ENCODE measurements at places on chromosomes 4 and X.

DNA sequence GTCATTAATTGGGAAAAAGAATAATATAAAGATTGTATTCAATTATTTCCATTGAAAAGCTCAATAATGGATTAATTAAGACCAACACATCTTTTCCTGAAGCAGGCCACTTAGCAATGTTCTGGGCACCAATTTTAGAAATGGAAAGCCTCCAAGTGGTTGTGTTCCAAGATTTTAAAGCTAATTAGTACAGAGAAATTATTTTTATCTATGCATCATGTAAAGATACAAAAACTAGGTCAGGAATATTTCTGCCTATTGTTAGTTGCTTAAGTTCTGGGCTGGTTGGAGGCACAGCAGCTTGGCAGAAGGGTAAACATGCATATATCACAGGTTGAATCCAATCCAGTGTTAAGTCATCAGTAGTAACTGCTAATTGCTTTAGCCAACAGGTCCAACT, 101.9 kb downstream of the RASL11B start:
- no peak for DNase-seq

DNA sequence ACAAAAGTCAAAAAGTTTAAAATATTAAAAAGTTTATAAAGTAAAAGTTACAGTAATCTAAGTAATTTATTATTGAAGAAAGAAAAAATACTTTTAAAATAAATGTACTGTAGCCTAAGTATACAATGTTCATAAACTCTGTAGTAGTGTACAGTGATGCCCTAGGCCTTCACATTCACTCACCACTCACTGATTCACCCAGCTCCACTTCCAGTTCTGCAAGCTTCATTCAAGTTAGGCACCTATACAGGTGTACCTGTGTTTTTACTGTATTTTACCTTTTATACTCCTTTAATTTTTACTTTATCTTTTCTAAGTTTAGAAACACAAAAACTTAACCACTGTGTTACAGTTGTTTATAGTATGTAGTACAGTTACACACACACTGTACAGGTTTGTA, 40.1 kb upstream of the AGA start:
- no peak for DNase-seq

DNA sequence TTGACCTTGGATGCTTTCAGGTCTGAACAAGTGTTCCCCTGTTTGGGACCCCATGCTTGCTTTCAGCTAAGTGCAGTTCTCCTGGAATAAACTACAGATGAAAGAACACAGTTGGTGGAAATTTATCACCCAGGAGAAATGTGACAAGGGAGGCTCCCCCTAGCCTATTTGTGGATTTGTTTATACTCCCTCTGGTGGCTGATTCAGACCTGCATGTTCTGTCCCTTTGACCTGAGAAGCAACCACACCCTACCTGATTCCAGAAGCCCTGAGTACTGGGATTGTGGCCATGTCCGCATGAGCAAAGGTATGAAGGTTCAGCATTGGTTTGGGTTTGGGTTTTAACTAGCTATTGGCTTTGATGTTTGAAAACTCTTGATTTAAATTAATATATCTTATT, 440.9 kb downstream of the MID1IP1 start:
- no peak for DNase-seq

GRCh38 chr4:7389719-7390118, 45.0 kb downstream of the PSAPL1 start:
- DNase-seq = no peak

DNA sequence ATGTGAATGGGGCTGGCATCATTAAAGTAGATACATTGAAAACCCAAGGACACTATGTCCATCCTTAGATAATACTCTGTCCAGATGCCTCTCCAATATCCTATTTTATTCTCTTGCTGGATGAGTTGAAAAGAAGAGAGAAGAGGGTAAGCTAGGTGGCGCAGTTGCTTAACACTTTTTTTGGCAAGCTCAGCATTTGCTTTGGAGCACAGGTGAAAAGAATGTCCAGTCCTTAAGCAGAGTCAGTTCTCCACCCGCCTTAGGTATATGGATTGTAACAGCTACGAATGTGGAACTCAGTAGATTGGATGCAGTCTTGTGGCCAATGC, 208.4 kb downstream of the NWD2 start:
- no peak for DNase-seq

DNA sequence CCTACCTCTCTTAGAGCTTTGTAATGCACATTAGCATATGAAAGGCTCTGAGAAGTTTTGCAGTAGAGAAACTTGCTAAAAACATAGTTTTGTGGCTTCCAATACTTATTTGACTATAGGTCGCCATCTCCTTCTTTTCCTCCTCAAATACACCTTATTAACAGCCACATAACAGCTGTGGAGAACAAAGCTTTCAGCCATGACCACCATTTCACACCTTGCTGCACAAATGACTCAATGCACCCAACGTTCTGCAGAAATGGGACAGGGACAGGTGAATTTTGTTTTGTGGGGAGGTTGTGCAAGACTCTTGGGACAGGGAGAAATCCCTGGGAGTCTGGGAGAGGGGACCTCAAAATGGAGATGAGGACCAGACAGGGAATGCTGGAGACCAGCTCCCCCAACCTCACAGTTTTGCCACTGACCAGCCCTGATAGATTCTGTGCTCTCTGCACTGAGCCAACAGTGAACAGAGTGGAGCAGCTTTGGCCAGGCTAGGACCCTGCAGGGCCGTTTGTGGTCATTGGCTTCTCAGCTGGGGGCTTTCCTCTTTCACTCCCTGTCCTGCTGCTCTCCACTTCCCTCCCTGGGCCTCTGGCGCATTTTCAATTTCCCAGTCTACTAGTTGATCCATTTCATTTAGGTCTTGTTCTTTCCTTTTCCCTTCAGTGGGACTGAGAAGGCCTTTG, 16.6 kb downstream of the FRMPD3 start:
- no peak for DNase-seq

- no peak for DNase-seq
These were observed 129.8 kb downstream of the MXRA5 start for GRCh38 chrX:3216581-3217180.

DNA sequence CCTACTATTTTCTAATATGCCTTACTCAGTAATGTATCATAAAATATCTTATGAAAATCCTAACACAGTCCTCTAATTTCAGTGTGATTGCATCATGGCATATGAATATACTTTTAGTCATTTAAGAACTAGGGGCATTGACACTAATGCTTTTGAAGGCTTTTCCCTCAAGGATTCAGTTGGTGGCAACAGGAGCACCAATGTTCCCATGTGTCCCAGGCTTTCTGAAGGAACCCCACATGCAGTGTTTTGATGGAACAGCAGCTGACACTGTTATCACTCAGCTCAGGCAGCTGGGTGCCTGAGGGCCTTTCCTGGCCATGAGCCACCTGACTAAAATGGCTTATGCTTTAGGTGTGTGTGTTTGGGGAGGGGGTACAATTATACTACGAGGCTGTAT, 348.3 kb downstream of the ARHGAP24 start:
- DNase-seq = no peak

- DNase-seq = no peak
These were observed 148.8 kb upstream of the PCDH18 start for GRCh38 chr4:137681081-137681480.

DNA sequence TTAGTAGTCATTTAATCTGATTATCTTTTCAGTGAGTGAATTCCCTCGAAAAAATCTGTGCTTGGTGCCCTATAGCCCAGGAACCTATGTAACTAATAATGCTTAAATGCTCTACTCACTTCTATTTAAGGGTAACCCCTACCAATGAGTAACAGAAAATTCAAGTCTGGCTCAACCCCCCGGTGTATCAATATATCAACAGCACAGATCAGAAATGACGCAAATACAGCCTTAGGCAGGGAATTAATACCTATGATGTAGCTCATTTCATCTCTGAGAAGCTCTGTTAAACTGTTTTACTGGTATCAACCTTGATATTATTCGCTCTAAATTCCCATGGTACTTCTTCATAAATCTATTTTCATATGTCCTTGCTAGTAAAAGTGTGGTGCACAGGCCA, 28.6 kb downstream of the PDGFC start:
- DNase-seq = no peak

DNA sequence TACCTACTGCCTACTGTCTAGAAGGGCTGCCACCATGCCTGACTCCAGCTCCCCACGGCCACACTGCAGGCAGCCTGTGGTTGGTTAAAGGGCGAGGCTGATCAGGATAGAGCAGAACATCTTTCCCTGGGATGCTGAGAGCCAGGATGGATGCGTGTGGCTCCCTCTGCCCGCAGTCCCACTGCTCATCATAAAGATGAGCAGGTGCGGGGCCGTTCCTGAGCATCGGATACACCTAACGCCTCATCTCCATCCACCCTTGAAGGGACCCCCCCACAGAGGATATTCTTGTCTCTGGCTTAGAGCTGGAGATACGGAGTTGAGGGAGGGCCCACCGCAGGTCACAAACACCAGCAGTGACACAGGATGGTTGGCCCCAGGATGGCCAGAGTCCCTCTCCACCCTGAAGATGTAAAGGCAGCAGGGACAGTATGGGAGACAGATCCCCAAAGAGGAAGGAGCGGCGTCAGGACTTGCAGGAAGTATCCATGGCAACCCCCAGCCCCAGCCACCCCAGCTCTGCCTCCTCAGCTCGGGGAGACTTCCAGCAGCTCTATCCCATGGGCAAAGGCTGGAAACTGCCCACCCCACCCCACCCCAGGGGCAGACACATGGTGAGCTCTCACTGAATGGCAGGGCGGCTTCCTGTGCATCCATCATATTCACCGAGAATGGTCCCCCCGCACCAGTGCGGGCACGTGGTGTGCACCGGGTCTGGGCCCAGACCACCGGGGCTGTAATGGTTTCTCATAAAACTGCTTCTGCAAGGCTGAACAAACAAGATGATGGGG, 19.3 kb downstream of the PPP2R2C start:
- DNase-seq = no peak

DNA sequence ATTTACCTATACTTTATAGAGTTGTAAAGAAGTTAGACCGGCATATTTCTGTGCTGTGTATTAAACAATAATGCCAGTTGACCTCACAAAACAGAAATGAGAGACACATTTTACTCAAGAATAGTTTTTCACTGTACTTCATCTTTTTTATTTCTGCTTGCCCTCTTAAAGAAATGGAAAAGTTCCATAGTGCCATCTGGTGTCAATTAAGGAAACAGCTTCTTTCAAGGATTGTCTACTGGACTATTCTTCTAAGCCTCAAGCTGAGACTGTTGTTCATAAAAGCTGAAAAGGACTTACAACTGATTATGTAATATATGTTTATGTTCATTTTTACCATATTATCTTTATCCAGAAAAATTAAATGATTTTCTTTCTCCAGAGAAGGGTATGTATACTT, 1523.7 kb downstream of the ARAP2 start:
- DNase-seq = no peak

DNA sequence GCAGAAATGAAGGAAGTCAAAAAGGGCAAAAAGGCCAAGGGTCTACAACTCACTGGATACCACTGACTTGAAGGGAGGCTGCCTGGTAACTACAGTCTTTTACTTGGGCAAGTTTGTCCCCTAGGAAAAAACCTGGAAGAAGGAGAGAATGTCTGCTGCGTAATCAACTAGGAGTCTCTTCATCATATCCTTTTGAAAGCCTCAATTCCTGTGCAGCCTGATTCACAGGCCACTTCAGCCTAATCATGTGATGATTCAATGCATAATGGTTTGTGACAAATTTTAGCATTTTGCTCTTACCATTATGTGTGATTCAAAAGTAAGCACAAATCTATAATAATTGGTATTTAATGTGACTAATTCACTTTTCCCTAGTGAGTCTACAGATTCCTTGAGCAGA, 273.6 kb downstream of the FRMPD4 start:
- DNase-seq = no peak

DNA sequence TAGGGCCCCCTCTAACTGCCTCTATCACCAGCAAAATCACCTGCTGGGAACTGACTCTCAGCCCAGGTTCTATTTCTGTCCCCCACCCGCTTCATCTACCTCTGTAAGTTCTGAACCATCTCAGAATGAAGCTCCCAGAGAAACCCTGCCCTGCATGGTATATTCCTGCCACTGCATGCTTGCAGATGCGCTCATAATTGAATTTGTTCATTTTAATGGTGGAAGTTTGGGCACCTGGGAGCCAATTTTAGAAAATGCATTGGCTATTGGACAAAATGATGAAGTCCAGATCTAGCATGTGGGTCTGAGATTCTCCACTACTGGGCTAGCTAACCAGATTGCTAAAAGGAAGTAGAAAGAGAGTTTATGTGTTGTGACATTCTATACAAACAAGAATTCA, 28.6 kb upstream of the SLC10A4 start:
- no peak for DNase-seq

- no peak for DNase-seq
These were observed 464 bp downstream of the RASGEF1B start for GRCh38 chr4:81471298-81471587.

DNA sequence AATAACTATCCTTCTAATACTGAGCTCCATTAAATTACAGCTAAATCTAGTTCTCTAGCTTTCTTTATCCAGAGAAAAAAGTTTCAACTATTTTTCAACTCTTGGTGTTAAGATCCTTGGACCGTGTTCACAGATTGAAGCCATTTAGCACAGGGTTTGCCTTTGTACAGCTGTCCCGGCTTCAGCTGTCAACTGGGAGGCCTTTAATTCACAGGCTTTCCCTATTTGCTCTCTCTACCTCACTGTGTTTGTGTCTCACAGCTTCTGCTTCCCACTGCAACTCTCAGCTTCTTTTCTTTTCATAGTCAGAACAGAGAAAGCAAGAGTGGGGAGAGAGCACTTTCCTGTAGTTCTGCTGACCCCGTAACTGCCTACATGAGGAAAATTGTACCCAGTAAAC, 76.9 kb upstream of the SMAD1 start:
- DNase-seq = no peak

GRCh38 chrX:39477762-39478120, 620.0 kb downstream of the BCOR start:
- DNase-seq = no peak

DNA sequence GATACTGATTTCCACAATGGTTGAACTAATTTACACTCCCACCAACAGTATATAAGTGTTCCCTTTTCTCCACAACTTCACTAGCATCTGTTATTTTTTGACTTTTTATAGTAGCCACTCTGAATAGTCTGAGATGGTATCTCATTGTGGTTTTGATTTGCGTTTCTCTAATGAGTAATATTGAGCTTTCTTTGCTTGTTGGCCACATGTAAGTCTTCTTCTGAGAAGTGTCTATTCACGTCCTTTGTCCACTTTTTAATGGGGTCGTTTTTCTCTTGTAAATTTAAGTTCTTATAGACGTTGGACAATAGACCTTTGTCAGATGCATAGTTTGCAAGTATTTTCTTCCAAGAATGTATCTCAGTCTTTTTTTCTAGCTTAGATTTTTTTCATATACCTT, 10.0 kb downstream of the FBXW7 start:
- no peak for DNase-seq

DNA sequence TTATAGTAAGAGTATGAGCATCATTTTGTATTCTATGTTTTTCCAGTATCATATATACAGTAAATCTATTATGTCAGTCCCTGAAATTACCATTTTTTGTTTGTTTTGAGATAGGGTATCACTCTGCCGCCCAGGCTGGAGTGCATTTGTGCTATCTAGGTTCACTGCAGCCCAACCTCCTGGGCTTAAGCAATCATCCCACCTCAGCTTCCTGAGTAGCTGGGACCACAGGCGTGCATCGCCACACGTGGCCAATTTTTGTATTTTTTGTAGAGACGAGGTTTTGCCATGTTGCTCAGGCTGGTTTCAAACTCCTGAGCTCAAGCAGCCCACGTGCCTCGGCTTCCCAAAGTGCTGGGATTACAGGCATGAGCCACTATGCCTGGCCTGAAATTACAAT, 85.6 kb downstream of the ZNF330 start:
- no peak for DNase-seq

GRCh38 chr4:105838082-105838481, 57.2 kb upstream of the NPNT start:
- DNase-seq = no peak

All from stimulated activated CD4-positive, alpha-beta T cell treated with anti-CD3 and anti-CD28 coated beads, TNF-alpha, amount 100 ng/mL, for 1 hour (primary cell).